ENCODE measurements at places on chromosomes 1 and 21.

- no peak for DNase-seq
Measured at GRCh38 chr1:243315455-243315854, 59.6 kb downstream of the SDCCAG8 start.

DNA sequence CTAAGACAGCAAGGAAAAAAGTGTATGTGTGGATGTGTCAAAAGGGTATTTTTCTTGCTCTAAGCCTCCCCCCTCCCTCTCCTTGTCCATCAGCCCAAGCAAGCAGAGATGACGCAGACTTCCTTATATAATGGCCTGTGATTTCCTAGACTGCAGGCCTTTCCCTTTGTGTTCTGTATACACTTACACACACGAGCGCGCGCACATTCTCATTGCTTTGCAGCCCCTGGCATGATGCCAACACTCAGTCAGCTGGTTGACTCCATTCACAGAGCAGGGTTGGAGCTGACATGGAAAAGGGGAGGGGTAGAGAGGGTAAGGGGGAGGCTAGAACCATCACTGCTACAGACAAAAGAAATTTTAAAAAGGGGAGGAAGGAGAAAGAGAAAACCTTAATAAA is 41.8 kb downstream of the GATAD2B start:
- DNase-seq, result peak; percentile 76

DNA sequence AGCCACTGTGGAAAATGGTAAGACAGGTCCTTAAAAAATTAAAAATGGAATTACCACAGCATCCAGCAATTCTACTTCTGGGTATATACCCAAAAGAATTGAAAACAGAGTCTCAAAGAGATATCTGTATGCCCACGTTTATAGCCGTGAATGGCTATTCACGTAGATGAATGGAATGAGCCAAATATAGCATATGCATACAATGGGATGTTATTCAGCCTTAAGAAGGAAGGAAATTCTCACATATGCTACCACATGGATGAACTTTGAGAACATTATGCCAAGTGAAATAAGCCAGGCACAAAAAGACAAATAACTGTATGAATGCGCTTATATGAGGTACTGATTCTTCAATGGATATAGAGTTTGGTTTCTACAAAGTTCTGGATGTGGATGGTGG is 134.5 kb upstream of the KCNE2 start:
- DNase-seq, result no peak

- DNase-seq, result no peak
Measured at GRCh38 chr1:153000294-153000693, 1.3 kb upstream of the SPRR3 start.

GRCh38 chr1:19480282-19480681 is 5.1 kb downstream of the CAPZB start:
- DNase-seq, result no peak

- no peak for DNase-seq
Measured at GRCh38 chr1:118254491-118255425, 69.7 kb upstream of the SPAG17 start.

DNA sequence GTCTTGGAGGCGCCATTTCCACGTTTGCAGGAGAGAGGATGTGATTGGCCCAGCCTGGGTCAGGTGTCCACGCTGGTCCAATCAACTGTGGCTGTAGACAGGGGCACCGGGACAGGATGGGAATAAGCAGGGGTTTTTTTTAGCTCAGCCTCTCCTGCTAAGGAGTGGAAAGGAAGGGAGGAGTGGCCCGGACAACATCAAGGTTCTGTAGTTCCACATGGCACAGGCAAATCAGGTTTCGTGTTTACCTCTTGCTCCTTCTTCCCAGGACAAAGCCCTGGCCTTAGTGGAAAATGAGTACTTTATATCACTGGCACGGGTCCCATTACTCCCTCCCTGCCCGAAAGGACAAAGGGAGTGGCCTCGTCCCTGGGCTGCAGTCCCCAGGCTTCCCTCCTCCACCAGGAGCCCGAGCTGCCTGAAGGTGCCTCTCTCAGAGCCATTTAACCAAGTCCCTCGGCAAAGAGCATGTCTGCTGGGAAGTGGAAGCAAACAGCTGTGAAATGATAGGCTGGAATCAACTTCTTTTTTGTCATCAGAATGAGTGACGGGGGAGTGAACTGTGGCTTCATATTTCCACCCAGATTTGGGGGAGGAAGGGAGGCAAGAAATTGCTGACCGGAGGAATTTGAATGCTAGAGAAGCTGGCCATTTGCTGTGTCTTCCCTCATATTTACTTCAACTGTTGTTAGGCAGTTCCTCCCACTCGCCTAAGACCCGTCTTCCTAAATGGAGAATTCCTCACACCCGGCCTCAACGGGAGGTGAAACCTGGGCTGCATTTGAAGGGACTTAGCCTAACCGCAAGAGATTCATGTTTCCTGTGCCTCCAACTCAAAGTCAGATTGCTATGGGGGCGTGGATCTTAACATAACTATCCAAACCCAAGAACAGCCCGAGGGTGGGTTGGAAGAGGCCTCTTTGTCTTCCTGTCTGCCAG is 84.9 kb upstream of the SLC44A3 start:
- DNase-seq, result no peak

Data from RWPE2 (cell line).